NCI-H1105 (cell line): ENCODE measurements at places on chromosomes 2 and 18.

GRCh38 chr2:108268001-108268400 is 20.7 kb upstream of the SULT1C2 start:
- DNase-seq = no peak

GRCh38 chr2:124610141-124610540 is 585.1 kb downstream of the CNTNAP5 start:
- no peak for DNase-seq

DNA sequence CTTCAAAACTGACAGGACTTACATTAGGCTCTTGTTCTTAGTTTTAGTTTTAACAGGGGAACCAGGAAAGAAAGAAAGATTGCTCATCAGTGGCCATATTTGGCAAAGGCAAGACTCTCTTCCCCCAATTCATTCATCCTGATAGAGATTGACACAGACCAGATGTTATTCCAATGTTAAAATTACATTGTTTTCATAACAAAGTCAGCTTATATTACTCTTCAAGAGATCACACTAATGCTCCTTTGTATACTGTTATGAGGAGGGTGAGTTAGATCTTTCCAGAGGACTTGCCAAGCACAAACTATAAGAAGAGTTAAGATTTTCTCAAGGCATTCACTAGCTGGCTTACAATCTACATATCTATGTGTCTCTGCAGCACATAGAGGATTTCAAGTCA is 252.1 kb downstream of the SLC8A1 start:
- DNase-seq = no peak

DNA sequence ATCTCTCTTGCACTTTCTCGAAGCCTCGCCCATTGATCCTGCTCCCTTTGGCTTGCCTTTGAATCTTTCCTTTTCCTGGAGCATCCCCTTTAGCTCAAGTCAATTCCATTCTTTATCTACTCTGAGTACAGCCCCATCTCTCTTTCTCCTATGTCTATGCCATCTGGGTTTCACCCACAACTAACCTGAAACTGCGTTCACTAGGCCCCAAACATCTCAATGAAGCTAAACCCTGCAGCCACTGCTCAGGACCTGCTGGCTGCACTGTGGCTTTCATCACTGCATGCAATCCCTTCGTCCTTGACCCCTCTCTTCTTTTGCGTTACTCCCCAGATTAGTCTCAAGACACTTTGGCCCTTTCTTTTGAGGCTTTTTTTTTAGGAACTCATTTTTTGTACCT is 81.6 kb upstream of the CYRIA start:
- no peak for DNase-seq

GRCh38 chr2:3203497-3204019 is 174.1 kb downstream of the EIPR1 start:
- no peak for DNase-seq

DNA sequence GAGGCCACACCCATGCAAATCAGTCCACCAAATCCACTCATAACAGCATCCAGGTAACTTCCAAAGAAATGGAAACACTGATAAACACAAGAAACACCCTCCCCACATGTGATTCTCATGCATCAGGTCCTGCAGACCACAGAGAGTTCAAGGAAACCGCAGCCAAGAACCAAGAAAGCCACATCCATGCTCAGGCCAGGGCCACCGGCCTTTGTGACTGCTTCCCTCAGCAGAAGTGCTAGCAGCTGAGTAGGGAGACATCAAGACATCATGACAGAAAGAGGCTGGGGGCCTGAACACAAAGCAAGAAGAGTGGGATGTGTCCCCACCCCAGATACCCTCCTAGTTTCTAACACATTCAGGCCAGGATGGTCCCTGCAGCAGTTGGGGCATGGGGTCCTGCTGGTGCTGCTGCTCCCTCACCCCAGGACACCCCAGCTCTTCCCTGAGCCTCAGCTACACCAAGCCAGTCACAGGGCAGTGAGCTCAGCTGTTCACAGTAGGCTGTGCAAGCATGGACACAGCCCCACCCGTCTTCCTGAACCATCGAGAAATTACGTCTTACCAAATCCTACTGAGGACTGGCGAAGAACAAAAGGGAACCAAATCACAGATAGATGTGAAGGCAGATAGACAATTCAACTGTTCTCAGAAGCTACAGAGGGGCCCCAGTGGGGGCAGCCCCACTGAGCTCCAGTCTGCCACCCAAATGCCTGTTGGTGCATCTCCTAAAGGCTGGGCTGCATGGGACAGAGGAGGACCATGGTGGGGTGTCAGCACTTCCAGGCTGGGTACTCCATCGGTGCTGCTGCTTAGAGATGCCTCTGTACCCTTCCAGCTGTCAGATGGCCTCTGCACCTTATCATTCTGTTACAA is 60.9 kb downstream of the HDAC4 start:
- DNase-seq = no peak
